Cardiac fibroblast (primary cell): ENCODE measurements at places on chromosomes 7 and 10.
A peak's percentile ranks its signal among the peaks of the same experiment; 100 is the strongest.

GRCh38 chr7:157312941-157313340 is 23.9 kb upstream of the DNAJB6 start:
- no peak for DNase-seq

GRCh38 chr7:30433082-30433481 is 45.5 kb downstream of the NOD1 start:
- peak; percentile 94 for DNase-seq

- DNase-seq, result no peak
Measured at GRCh38 chr10:119289227-119289920, 82.0 kb downstream of the GRK5 start.

DNA sequence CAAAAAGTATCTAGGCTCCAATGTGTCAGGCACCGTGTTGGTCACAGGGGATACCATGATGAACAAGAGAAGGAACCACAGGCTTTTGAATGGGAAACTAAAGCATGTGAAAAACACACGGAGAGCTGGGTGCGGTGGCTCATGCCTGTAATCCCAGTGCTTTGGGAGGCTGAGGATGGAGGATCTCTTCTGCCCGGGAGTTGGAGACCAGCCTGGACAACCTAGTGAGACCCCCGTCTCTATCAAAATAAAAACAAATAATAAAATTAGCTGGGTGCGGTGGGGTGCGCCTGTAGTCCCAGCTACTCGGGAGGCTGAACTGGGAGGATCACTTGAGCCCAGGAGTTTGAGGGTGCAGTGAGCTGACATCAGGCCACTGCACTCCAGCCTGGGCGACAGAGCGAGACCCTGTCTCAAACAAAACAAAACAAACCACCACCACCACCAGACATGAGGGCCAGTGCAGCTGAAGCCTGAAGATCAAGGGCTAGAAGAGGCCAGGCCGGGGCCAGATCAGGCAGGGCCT is 611 bp upstream of the COPS6 start:
- no peak for DNase-seq

DNA sequence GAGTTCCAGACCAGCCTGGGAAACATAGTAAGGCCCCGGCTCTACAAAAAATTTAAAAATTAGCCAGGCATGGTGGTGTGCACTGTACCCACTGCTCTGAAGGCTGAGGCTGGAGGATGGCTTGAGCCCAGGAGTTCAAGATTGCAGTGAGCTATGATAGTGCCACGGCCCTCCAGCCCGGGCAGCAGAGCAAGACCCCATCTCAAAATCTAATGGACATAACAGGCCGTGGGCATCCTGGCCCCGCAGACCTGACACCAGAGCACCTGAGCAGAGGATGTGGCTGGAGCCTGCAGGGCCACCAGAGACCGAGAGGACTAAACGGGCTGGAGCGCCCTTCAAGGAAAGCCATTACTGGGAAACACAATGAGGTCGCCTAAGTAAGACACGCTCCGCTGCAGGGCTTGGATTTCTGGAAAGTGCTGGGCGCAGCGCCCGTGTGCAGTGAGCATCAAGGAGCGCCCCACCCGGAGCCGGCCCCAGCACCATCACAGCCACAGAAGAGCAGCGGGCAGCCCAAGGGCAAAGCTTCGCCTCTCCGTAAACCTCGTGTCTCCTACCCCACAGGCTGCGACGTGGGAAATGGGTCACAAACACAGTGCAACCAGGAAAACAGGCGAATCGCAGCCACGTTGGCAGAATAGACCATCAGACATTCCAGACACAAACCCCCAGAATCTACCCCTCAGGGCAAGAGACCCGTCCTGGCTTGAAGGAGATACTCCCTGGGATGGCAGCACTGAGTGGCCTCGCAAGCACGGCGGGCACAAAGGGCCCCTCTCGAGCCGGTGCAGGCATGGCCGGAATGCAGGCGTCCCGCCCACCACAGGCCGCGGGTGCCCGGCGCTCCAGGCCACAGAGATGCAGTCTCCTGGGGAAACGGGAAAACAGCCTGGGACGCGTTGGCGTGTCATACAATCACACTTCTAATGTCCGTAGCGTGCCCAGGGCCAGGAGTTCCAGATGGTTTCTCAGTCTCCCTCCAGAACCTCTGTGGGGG is 4.9 kb downstream of the RADIL start:
- DNase-seq, result no peak

DNA sequence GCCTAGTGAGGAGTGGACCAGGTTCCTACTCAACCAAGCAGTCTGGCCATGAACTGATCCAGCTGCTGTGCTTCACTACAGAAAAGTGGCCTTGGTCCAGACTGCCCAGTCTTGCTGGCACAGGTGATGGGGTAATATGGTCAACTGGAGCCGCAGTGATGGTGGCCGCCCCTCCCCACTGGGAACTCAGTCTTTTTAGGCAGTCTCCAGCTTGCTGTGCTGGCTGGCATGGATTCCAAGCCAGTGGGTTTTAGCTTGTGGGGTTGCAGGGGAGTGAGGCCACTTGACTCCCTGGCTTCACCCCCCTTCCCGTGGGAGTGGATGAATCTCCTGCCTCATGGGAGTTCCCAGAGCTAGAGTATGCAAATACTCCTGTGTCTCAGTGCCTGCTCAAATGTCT is 52.7 kb upstream of the CDK6 start:
- no peak for DNase-seq

DNA sequence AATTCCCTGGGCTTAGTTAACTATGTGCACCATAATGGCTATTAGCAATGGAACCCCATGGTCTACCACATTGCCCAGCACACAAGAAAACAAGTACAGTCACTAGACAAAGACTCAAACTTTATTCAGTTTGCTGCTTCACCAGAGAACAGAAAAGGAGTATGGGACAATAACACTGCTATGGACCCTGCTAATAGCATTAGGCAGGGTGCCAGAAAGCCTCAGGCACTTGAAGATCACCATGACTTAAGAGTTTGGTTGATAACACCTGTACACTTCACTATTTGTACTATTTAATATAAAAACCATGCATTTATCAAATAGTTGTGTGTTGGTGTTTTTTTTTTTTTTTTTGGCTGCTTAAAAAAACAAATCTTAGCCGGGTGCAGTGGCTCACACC is 159.6 kb downstream of the KMT2E start:
- no peak for DNase-seq

DNA sequence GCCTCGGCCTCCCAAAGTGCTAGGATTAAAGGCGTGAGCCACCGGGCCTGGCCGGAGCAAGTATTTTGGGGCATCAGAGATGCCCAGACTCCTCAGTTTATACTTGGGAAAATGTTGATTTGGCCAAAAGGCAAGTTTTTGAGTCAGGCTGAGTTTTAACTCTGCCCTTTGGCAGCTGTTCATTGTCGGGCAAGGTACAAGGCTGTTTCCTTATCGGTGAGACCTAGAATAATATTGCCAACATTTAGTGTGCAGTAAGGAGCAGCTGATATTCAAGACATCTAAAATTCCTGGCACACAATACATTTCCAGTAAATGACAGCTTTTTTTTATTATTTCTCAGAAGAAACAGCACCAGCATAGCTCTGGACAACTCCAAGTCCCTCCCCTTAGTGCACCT is 147.6 kb upstream of the C7orf33 start:
- no peak for DNase-seq

DNA sequence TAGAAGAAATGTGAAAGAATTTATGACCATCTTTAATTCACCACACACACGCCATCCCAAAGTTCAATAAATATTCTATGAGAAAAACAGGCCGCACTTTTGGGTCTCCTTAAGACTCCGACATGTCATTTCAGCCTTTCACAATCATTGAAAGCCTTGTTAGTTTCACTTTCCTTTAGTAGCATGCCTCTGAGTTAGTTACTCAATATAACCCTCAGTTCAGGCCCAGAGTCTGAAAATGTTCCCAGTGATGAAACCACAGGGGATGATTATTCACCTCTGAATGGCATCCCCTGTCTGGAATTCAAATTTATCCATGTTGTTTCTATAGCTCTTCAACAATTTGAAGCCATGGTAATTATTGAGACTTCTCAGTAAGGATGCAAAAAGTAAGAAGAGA is 278.1 kb upstream of the NRP1 start:
- DNase-seq, result peak; percentile 92

GRCh38 chr7:38393874-38394273 is 120.4 kb upstream of the TARP start:
- no peak for DNase-seq

- DNase-seq, result no peak
Measured at GRCh38 chr7:83629117-83629880, 19.6 kb downstream of the SEMA3E start.

DNA sequence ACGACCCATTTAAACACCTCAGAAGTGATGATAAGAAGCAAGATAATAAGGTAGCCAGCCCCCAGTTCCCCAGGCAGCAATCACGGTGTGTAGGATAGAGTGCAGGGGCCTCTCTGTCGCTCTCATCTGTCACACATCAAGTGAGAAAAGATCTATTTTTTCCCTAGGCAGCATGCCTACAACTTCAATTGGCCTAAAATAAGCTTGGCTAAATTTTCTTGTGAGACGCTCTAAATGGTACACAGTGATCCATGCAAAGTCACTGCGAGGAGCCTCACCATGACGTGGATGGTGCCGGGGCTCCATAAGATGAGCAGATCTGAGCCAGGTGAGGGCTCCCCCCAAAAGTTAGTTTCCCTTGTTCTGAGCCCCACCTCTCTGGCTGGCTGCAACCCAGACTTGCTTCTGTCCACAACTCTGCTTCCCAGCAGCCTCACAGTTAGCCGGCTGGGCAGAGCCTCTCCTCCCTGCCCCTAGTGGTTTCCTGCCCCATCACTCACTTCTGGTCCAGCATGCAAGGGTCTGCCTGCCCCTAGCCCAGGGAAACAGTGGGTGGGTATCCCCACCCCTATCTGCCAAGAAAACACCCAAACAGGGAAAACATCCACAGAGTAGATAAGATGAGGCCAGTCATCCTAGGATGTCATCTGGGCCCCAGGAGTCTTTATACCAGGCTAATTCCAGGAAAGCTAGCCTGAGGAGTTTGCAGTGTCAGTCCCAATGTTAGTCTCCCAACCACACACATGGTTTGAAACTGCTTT is 342.1 kb downstream of the GRID1 start:
- no peak for DNase-seq

DNA sequence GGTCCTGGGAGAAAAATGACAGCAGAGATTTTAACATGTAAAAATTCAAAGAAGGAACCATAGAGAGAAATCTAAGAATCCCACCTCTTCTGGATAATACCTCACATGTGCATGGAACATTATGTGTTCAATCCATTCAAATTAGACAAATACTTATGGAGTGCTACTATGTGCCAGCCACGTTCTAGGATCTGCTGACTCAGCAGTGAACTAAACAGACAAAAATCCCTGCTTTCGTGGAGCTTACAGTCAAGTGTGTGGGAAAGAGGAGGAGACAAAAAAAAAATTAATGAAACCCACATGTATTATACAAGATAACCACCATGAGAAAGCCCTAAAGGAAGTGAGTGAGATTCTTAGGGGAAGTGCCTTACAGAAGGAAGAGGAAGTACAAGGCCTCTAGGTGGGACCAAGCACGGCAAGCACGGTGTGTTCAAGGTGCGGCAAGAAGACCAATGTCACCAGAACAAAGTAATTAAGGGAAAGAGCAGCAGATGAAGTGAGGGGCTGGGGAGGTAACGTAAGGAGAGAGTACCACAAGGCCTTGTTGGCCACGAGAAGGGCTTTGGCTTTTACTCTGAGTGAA is 71.0 kb downstream of the SLC25A13 start:
- DNase-seq, result no peak

GRCh38 chr10:11317936-11318670 is 293.3 kb downstream of the USP6NL start:
- no peak for DNase-seq

DNA sequence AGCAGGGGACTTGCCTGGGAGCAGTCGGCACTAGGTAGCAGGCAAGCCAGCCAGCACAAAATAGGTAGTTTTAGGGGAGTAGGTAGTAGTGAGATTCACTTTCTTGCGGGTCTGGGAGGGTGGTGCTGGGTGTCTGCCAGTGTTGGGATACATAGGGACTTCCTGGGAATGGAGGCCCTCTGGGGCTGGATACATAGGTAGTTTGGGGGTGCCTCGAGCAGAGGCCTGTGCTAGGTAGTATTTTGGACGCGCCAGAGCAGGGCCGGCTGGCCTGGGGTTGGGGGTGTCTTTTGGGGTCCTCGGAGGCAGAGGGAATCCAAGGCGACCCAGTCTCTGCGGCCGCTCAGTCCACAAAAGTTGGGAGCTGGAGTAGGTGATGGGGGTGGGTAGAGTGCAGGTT is 2.0 kb upstream of the HOXA3 start:
- DNase-seq, result no peak

DNA sequence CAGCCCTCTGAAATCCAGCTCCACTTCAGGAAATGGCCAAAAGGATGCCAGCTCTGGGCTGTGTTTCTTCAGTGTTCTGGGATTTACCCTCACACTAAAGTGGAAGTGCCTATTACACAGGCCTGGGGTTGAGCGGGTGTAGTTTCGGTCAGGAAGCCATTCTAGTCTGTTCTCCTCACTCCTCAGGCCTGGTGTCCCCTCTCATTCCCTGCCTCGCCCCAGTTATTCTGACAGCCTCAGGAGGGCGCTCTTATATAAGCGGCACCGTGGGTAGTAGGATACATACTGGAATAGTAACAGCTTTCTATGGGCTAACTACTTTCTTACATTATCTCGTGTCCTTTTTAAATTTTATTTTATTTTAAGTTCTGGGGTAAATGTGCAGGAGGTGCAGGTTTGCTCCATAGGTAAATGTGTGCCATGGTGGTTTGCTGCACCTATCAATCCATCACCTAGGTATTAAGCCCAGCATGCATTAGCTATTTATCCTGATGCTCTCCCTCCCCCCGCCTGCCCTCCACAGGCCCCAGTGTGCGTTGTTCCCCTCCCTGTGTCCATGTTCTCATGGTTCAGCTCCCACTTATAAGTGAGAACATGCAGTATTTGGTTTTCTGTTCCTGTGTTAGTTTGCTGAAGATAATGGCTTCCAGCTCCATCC is 12.2 kb upstream of the LGI1 start:
- DNase-seq, result peak; percentile 29

DNA sequence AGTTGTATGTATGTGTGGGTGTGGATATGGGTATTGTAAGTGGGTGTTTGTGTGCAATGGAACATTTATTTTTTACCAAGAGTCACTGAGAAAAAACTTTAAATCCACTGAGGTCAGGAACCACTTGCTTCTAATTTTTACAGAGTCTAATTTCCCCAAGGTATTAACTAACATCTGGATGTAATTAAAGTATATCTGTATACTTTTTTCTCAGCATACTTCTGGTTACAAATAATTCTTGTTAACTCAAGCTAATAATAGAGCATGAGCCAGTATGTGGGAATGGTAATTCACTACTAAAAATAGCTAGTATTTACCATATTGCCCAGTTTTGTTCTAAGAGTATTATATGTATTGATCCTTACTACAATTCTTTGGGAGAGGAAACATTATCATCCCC is 24.6 kb upstream of the STEAP4 start:
- DNase-seq, result no peak

DNA sequence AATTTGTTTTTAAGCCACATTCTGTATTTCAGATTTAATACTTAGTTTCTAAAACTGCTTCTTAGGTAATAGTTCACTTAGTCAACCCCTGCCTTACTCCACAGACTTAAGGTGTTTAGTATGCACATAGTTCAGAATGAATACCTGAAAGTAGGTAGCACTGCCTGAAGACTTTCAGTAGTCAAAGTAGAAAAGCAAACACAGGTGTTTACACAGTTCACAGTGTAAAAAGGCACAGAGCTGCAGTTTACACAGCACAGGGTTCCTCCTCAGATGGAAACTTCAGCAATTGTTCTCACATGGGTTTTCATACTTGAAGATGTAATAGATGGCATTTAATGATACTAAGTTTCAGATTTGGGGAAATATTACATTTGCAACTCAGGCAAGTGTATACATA is 3.1 kb upstream of the PKD1L1 start:
- DNase-seq, result no peak

GRCh38 chr7:140215281-140215680 is 38.5 kb upstream of the KDM7A start:
- DNase-seq, result no peak

GRCh38 chr7:15801551-15801950 is 115.1 kb upstream of the MEOX2 start:
- DNase-seq, result peak; percentile 75
